ENCODE measurements at places on chromosomes 7 and 10.

DNA sequence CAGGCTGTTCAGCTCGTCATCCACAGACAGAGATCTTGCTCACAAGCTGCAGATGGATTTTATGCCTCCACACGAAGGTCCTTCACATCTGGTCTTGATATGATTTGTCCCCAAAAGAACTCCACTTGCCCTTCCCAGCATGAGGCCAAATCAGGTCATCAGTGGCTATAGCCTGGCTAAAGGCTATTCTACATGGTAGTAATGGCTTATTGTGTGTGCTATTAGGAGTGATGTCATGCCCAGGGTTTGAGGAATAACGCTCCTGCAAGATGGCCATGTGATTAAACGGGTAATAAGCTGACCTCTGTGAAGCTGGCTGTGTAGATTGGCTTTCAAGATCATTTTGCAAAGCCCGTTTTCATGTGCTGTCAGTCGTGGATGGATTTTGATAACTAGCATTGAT, 313.8 kb downstream of the FRMD4A start:
- no peak overlapping the region for H3K4me3 ChIP-seq
- no peak overlapping the region for H3K27ac ChIP-seq
- no peak for DNase-seq
- no peaks in the 10 kb centered on the region for H3K27me3 ChIP-seq

- no peak for DNase-seq
- no peaks in the 10 kb centered on the region for H3K36me3 ChIP-seq
- H3K4me3 ChIP-seq = no peak overlapping the region
- H3K4me1 ChIP-seq = peaks cover 52% of the 10 kb centered on the region
- H3K27ac ChIP-seq = peak overlapping the region; percentile 45
These were observed 124.4 kb downstream of the ADARB2 start for GRCh38 chr10:1612908-1613307.

- H3K4me3 ChIP-seq = no peak overlapping the region
- no peaks in the 10 kb centered on the region for H3K36me3 ChIP-seq
- H3K27me3 ChIP-seq = no peaks in the 10 kb centered on the region
These were observed 382.5 kb upstream of the KIAA1217 start for GRCh38 chr10:23826421-23826820.

GRCh38 chr10:49364747-49365146, 31.1 kb downstream of the DRGX start:
- no peaks in the 10 kb centered on the region for H3K36me3 ChIP-seq
- H3K4me3 ChIP-seq = no peak overlapping the region
- peaks cover 21% of the 10 kb centered on the region for H3K4me1 ChIP-seq
- H3K27ac ChIP-seq = no peak overlapping the region
- H3K27me3 ChIP-seq = no peaks in the 10 kb centered on the region
- DNase-seq = no peak

GRCh38 chr7:158073845-158074840, 513.5 kb downstream of the PTPRN2 start:
- no peak overlapping the region for H3K4me3 ChIP-seq
- H3K27ac ChIP-seq = no peak overlapping the region
- peaks cover 42% of the 10 kb centered on the region for H3K36me3 ChIP-seq
- no peaks in the 10 kb centered on the region for H3K27me3 ChIP-seq

GRCh38 chr10:124568848-124569622, 107.4 kb downstream of the LHPP start:
- peaks cover 6% of the 10 kb centered on the region for H3K36me3 ChIP-seq
- peak overlapping the region; percentile 78 for H3K27ac ChIP-seq
- H3K4me3 ChIP-seq = no peak overlapping the region
- peaks cover 15% of the 10 kb centered on the region for H3K4me1 ChIP-seq
- no peak for DNase-seq
- H3K27me3 ChIP-seq = no peaks in the 10 kb centered on the region

DNA sequence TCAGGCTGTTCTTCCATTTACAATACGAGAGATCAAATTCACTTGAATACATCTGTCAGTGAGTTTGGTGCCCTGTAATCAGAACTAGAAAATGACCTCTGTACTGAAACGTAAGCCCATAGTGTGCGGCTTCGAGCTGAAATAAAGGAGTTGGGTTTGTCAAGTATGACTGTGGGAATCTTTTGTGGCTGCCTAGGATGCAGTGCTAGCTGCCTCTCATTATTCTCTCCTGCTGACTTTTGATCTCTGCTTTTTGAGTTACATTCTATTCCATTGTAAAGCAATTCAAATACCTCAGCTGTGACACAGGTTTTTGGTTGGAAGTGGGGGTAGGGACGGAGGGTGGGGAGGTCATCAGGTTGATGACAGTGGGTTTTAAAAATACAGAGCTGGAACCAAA, 40.4 kb downstream of the ICA1 start:
- no peaks in the 10 kb centered on the region for H3K27me3 ChIP-seq
- H3K27ac ChIP-seq = peak overlapping the region; percentile 44
- H3K36me3 ChIP-seq = peaks cover 4% of the 10 kb centered on the region

- no peak overlapping the region for H3K4me3 ChIP-seq
These were observed 164.4 kb upstream of the PPP2R2D start for GRCh38 chr10:131736321-131736980.

DNA sequence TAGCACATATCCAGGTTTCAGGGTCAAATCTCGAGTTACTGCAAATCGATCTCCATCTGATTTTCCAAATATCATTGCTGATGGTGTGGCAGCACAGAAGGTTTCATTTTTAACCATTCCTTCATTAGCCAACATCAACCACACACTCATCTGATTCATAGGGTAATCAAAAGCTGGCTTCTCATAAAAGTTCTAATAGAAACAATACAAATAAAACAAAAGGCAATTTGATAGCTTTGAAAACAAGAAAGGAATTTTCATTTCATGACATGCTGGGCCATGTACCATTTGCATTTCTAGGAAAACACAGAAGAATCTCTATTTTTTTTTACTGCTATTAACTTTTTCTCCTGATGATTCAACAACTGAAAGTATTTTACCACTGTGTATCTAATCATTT, 147.7 kb upstream of the SLC26A5 start:
- peaks cover 3% of the 10 kb centered on the region for H3K4me1 ChIP-seq
- no peak for DNase-seq
- H3K27me3 ChIP-seq = no peaks in the 10 kb centered on the region
- no peak overlapping the region for H3K27ac ChIP-seq
- H3K36me3 ChIP-seq = no peaks in the 10 kb centered on the region
- no peak overlapping the region for H3K4me3 ChIP-seq

- peaks cover 30% of the 10 kb centered on the region for H3K4me1 ChIP-seq
- no peak overlapping the region for H3K4me3 ChIP-seq
- peak overlapping the region; percentile 33 for H3K27ac ChIP-seq
These were observed 53.0 kb downstream of the CACUL1 start for GRCh38 chr10:118701529-118702323.

DNA sequence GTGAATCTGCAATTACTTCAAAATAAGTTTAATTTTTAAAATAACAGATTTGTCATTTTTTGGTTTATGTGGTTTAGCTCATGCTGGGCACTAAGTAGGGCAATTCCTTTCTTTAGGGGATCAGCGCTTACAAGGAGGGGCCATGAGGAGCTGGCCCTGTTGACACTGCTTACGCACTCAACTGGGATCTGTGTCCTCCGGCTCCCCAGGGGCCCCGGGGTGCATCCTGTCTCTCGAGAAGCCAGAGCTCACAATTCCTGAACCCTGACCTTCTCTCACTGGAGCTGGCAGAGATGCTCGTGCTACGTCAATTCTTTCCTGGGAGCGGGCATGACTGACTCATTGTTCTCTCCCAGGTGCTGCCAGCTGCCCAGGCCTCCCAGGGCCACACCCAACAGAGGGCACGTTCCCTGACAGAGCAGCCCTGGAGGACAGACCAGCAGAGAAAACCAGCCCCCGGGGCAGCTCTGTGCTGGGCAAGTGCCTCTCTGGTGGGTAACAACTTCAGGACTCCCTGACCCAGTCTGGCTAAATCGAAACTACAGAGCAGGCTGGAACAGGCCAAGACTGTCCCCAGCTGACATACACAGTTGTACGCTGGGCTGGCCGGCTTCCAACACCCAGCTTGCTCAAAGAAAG, 36.8 kb downstream of the CTBP2 start:
- DNase-seq = no peak
- H3K4me3 ChIP-seq = no peak overlapping the region
- peaks cover 96% of the 10 kb centered on the region for H3K4me1 ChIP-seq
- no peaks in the 10 kb centered on the region for H3K27me3 ChIP-seq

GRCh38 chr7:66837007-66837406, 84.0 kb upstream of the TMEM248 start:
- peak; percentile 82 for DNase-seq
- no peaks in the 10 kb centered on the region for H3K27me3 ChIP-seq
- H3K27ac ChIP-seq = no peak overlapping the region
- no peak overlapping the region for H3K4me3 ChIP-seq
- no peaks in the 10 kb centered on the region for H3K4me1 ChIP-seq

GRCh38 chr7:38978491-38978890, 782 bp downstream of the POU6F2 start:
- peaks cover 15% of the 10 kb centered on the region for H3K4me1 ChIP-seq
- no peaks in the 10 kb centered on the region for H3K36me3 ChIP-seq
- H3K27ac ChIP-seq = peak overlapping the region; percentile 26
- H3K4me3 ChIP-seq = peak overlapping the region; percentile 10

GRCh38 chr7:106031300-106032035, 68.4 kb downstream of the CDHR3 start:
- DNase-seq = no peak
- H3K36me3 ChIP-seq = no peaks in the 10 kb centered on the region
- H3K27me3 ChIP-seq = 0 out of 2 replicates have a peak, but pooled peaks cover 3% of the 10 kb centered on the region
- H3K4me3 ChIP-seq = no peak overlapping the region
- H3K27ac ChIP-seq = peak overlapping the region; percentile 89

DNA sequence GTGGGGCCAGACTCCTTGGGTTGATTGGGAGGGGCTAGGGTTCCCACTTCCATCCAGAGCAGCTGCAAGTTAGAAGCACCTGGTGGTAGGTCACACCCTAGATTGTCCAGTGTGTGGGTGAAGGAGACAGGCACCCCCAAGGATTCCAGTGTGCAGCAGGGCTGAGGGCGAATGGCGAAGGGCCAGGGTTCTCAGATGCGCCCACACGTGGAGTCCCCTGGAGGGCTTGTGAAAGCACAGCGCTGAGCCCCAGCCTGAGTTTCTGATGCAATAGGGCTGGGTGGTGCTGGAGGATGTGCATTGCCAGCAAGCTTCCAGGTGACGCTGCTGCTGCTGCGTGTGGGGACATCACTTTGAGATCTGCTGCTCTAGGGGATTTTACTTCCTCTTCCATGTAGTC, 25.4 kb downstream of the TBATA start:
- peaks cover 25% of the 10 kb centered on the region for H3K4me1 ChIP-seq
- no peak overlapping the region for H3K27ac ChIP-seq
- no peaks in the 10 kb centered on the region for H3K36me3 ChIP-seq
- no peak for DNase-seq

DNA sequence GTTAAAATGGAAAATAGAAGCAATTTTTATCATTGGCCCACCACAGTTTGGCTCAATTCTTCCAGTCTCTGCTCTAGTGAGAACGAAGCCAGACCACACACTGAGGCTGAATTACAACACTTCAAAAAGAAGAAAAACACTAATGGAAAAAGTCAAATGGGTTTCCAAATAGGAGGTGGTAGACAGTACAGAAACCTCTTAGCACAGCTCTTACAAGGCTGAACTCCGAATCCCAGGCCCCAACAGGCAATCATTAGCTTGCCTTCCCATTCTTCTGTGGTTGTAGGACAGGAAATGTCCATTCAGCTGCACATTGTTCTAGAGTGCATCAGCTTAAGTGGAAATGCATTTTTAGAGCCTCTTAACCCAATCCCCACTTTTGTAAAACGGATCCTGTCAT, 115.1 kb upstream of the MEOX2 start:
- H3K4me1 ChIP-seq = peaks cover 10% of the 10 kb centered on the region
- DNase-seq = no peak
- no peaks in the 10 kb centered on the region for H3K36me3 ChIP-seq
- no peaks in the 10 kb centered on the region for H3K27me3 ChIP-seq
- no peak overlapping the region for H3K4me3 ChIP-seq

- no peaks in the 10 kb centered on the region for H3K36me3 ChIP-seq
- H3K27ac ChIP-seq = no peak overlapping the region
- H3K4me3 ChIP-seq = no peak overlapping the region
- no peaks in the 10 kb centered on the region for H3K27me3 ChIP-seq
- H3K4me1 ChIP-seq = peaks cover 10% of the 10 kb centered on the region
These were observed 147.5 kb downstream of the WDR37 start for GRCh38 chr10:1203704-1204103.

DNA sequence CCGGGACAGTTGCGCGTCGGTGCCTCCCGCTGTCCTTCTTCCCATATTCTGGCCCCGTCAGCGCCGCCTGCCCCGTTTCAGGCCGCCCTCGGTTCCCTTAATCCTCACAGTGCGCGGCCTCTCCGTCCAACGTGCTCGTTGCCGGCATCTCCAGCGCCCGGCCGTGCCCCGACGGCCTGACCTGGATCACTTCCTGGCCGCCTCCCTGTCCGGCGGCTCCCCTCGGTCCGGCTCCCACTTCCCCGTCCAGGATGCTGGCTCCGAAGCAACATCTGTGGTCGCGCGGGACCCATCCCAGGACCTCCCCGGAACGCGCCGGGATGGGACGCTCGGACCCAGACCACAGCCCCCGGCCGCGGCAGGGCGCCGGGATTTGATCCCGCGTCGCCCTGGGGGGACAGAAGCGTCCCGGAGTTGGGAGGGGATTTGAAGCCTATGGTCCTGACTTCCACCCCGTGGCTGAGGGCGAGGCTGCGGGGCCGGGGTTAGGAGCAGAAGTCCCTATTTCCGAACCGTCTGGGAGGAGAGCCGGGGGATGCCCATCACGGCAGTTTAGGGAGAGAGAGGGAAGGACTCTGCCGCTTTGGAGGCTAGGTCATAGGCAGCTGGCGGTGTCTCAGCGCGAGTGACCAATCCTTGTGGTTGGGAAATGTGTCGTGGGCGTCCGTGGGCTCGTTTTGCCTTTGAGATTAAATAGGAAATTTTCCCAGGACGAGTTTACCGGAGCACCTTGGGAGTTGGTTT, 53.8 kb downstream of the KCTD7 start:
- peaks cover 8% of the 10 kb centered on the region for H3K27me3 ChIP-seq
- no peak overlapping the region for H3K27ac ChIP-seq
- peaks cover 12% of the 10 kb centered on the region for H3K4me1 ChIP-seq
- peak; percentile 48 for DNase-seq
- peak overlapping the region; percentile 78 for H3K4me3 ChIP-seq

DNA sequence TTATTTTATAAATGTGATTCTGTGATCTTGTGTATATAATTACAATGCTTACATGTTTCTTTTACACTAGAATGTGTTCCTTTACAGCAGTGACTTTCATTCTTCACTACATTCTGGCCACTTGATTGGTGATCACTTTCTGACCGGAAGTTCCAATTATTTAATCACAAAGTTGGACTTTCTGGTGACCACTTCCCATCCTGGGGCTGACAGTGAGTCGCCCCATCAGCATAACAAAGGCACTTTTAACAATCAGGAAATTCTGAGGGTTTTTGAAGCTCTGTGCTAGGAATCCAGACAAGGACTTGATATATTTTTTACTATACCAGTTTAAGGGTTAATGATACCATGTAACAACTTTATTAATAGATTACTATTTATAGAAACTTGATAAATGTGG, 282.3 kb upstream of the KAT6B start:
- H3K4me1 ChIP-seq = peaks cover 37% of the 10 kb centered on the region
- no peak for DNase-seq
- no peaks in the 10 kb centered on the region for H3K27me3 ChIP-seq
- H3K36me3 ChIP-seq = no peaks in the 10 kb centered on the region

- no peaks in the 10 kb centered on the region for H3K4me1 ChIP-seq
- DNase-seq = no peak
- no peaks in the 10 kb centered on the region for H3K27me3 ChIP-seq
- H3K27ac ChIP-seq = no peak overlapping the region
- H3K36me3 ChIP-seq = no peaks in the 10 kb centered on the region
- H3K4me3 ChIP-seq = no peak overlapping the region
These were observed 72.3 kb upstream of the YAE1 start for GRCh38 chr7:39493934-39494333.

- H3K36me3 ChIP-seq = no peaks in the 10 kb centered on the region
- DNase-seq = no peak
- H3K27me3 ChIP-seq = no peaks in the 10 kb centered on the region
These were observed 22.9 kb upstream of the GRB10 start for GRCh38 chr7:50805447-50806125.

Measured in WTC11 (cell line).